ENCODE measurements at places on chromosomes 7 and 10.

DNA sequence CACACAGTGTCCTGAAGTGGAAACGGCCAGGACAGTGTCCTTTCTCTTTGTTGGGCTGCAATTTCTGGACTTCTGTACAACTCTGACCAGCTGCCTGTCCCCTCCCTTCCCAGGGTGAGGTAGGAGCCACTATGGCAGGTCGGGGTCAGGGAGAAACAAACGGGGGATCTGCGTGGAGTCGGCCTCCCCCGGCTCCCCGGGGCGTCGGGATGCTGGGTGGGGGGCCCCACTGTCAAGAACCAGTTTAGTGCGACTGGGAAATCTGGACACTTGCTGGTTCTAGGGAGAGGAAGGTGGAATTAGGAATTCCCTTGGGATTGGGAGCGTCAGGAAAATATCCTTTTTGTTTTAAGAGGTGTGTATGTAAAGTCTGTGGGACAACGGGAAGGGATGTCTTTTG lies 567 bp downstream of the SYCE1 start:
- DNase-seq = no peak

GRCh38 chr10:113609704-113610108 lies 54.1 kb downstream of the NRAP start:
- no peak for DNase-seq

DNA sequence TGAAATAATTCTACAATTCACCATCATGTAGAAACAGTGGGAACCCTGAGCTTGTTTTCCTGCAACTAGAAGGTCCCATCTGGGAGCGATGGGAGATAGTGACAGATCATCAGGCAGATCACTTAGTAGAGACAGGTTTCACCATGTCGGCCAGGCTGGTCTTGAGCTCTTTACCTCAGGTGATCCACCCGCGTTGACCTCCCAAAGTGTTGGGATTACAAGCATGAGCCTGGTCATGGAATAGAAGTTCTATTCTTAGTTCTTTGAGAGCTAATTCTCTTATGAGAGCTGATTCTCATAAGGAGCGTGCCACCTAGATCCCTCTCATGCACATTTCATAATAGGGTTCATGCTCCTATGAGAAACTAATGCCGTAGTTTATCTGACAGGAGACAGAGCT lies 778.0 kb upstream of the AUTS2 start:
- no peak for DNase-seq

DNA sequence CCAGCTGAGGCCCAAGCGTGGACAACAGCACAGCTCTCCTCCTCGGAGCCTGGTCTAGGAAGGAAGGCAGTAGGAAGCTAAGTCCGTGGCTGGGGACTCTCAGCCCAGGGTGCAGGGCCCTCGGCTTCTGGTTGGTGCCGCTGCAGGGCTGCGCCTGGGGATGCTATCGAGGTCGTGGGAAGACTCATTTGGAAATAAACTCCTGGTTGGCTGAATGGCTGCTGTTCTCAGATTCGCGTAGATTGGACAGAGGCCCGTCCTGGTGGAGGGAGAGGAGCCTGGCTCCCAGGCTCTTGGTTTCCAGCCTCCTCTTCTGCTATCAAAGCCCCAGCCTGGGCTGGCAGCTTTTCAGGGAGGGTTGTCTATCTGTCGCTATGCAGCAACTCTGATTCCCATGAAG lies 152.6 kb upstream of the FZD8 start:
- no peak for DNase-seq

- DNase-seq = no peak
Measured at GRCh38 chr7:106099539-106099938, 12.6 kb downstream of the SYPL1 start.
